HuH-7 (cell line): ENCODE measurements at places on chromosomes 4 and X.

DNA sequence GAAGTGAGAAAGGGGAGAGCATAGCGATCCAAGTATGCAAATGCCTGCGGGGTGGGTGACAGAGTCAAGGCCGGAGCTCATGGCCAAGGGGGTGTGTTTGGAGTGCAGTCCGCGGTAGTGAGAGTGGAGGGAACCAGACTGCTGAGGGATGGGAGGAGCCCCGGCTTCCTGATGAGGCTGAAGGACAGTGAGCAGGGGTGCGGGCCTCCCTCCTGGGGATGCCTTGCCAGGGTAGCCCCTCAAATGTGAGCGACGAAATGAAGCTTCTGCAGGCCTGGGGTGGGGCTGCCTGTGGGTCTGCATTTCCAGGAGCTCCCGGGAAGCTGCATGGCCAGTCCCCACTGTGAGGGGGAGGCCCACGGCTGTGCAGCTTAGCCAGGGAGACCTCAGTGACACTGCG, 45.0 kb downstream of the PSAPL1 start:
- DNase-seq, result no peak

DNA sequence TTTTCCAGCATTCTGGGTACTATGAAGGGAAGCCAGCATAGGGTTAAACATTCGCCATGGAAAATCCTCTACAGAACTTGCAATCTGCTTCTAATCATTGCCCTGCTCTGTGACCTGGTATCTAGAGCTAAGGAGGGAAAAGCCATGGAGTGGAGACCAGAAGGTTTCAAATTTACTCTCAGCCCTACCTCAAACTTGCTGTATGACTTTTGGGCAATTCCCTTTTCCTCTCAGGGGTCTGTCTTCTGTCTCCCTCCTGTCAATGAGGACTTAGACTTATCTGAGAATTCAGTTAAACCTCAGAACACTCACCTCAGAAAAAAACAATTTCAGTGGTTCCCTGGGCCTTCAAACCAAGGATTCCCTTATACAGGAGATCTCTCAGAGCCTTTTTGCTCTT, 29.1 kb downstream of the ARHGEF9 start:
- no peak for DNase-seq

DNA sequence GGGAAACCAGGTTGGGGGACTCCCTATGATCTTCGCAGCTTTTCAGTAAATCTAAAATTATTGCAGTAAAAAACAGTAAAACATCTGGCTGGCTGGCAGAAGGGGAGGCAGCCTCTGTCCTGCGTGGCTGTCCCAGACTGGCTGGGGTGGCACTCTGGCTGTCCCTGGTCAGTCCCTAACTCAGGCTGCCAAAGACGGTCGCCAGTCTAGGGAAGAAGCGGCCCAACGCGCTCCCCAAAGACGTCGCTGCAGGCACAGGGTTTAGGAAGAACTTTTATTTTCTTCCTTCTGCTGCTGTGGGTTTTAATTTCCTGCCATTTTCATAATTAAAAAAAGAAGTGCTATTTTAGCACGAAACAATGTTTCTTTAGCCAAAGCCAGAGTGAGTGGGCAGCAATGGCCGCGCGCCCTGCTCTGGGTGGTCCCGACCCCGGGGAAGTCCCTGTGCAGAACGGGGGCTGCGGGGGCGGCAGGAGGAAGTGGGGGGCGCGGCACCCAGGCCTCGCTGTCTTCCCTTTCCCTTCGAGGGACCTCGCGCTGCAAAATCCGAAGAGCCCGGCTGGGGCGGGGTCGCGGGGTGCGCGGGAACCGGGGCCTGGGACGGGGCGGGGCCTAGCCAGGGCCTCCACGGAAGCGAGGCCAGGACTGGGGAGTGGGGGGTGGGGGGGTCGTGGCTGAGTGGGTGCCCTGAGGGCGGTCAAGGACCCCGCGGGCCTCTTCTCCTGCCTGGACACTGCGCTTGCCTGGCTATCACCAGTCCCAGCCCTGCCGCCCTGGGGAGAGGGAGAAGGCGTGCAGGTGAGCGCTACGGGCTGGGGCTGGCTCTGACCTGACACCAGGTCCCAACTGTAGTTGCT, 6.3 kb upstream of the LETM1 start:
- DNase-seq, result no peak

DNA sequence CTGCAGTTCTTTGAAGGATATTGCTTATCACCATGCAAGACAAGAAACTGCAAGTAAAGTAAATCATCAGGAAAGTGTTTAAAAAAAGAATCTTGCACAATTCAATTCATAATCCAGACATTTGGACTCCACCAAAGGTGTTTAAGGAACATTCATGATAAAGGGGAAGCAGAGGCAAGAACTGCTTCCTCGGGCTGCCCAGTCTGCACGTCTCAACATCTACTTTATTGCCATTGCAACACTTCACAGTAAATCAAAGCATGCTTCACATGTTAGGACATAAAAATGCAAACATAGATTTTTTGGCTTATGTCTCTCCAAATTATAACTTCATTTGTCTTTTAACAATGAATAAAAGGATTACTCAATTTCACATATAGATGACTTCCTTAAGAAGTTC, 42.5 kb downstream of the MID1 start:
- DNase-seq, result no peak

DNA sequence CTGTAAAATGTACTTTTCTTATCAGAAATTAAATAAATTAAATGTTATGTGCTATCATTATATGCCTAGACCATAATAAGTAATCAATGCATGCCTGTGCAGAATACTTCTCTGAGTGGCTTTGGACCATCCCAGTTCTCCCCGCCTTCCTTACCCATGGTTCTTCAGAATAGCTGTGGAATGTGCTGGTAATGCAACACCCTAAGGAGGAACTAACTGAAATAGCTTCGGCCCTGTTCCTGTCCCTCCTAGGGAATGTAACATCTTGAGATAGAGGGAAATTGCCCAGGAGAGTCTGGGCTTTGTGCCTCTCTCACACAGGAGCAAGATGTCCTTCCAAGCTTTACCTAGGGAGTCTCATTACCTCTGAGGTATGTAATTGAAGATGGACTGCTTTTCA, 693.6 kb upstream of the HS3ST1 start:
- no peak for DNase-seq
